ENCODE measurements at places on chromosomes 4 and X. TPM values are rescaled to one million over a fixed set of nuclear protein-coding genes. Genes with fewer than 3 reads are reported as not detected.

The ADH1B gene
- total RNA-seq = 301 TPM

The ADH6 gene
- not detected for total RNA-seq

GRCh38 chr4:120071192-120071795 lies 4.6 kb upstream of the MAD2L1 start:
- no peak overlapping the region for H3K27ac ChIP-seq
- peaks cover 14% of the 10 kb centered on the region for H3K4me1 ChIP-seq
- H3K27me3 ChIP-seq = no peaks in the 10 kb centered on the region
- no peak for DNase-seq
- H3K4me3 ChIP-seq = no peak overlapping the region
- H3K36me3 ChIP-seq = no peaks in the 10 kb centered on the region

GRCh38 chr4:112532267-112532666 lies 16.3 kb upstream of the NEUROG2 start:
- H3K4me1 ChIP-seq = no peaks in the 10 kb centered on the region
- DNase-seq = no peak
- H3K4me3 ChIP-seq = no peak overlapping the region
- H3K27ac ChIP-seq = no peak overlapping the region

DNA sequence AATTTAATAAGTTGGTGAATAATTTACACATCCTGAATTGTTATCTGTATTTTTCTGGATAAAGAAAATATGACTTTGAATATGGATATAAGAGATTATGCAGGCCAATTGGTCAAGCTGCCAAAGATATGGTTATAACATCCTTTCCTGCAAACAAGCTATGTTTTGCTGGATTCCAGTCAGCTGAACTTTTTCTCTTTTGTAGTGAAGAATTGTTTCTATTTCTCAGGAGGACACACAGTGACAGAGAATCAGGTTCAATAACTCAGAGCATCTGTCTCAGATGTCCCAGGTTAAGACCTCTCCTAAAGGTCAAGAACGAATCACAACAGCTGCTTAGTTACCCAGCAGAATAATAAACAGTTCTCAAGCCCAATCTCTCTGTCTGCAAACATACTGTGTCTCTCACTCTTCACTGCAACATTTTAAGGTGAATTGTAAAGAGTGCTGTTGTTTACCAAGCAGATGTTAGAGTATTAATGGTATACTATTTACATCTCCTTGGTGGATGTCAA lies 189.5 kb upstream of the ANKRD50 start:
- H3K4me1 ChIP-seq = peaks cover 11% of the 10 kb centered on the region
- no peaks in the 10 kb centered on the region for H3K36me3 ChIP-seq
- no peaks in the 10 kb centered on the region for H3K27me3 ChIP-seq
- H3K27ac ChIP-seq = no peak overlapping the region
- DNase-seq = no peak

- no peak overlapping the region for H3K27ac ChIP-seq
- H3K4me1 ChIP-seq = no peaks in the 10 kb centered on the region
- H3K36me3 ChIP-seq = no peaks in the 10 kb centered on the region
- H3K27me3 ChIP-seq = no peaks in the 10 kb centered on the region
- no peak for DNase-seq
Measured at GRCh38 chrX:15401378-15401777, 17.2 kb upstream of the VEGFD start.

DNA sequence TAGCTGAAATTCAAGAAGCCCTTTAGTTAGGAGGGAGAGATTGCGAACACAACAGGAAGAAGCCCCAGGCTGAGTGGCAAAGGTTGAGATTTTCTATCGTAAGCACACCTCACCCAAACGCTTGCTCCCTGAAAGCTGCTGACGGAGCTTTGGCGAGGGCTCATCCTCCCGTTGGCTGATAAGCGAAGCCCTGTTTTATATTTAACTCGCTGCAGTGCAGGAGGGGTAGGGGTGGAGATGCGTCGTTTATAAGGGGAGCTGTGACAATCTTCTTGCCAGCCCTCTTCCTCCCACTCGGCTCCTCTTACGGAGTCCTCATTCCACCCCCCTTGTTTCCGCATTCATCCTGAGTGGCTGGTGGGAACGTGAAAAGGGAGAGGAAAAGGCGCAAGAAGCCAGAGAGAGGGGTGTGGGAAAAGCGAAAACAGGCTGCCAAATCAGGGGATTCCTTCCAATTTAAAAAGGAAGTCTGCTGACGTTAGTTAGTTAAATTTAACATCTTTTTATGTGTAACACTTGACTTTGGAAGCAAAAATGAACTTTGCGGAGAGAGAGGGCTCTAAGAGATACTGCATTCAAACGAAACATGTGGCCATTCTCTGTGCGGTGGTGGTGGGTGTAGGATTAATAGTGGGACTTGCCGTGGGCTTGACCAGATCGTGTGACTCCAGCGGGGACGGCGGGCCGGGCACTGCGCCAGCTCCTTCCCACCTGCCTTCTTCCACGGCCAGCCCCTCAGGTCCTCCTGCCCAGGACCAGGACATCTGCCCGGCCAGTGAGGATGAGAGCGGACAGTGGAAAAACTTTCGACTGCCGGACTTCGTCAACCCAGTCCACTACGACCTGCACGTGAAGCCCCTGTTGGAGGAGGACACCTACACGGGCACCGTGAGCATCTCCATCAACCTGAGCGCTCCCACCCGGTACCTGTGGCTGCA lies at the start of gene ENPEP:
ENPEP (plus strand) TSS at position 275 of the 938 bp plus-strand sequence; CDS start at position 535, 260 bp downstream.
- peak within 1 kb of the TSS; percentile 47 for H3K4me3 ChIP-seq
- peaks cover 7% of the 10 kb centered on the region for H3K4me1 ChIP-seq
- no peak for DNase-seq
- no peaks in the 10 kb centered on the region for H3K27me3 ChIP-seq
- no peaks in the 10 kb centered on the region for H3K36me3 ChIP-seq

DNA sequence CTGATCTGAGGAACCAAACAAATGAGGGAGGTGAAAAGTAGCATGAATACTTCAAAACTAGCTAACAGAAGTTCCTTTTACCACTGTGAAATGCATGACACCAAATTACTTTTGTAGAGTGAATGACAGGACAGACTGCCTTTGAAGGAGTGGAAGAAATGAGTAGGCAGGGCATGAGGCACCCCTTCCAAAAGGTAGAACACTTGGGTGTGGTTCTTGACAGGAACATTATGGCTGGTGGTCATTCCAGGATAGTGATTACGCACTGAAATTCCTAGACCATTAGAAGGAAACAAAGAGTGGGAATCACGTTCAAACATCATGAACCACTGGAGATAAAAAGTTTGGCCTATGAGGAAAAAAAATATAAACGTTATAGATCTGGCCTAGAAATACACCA lies 4.9 kb downstream of the HUWE1 start:
- no peak for DNase-seq
- H3K4me1 ChIP-seq = peaks cover 6% of the 10 kb centered on the region
- no peak overlapping the region for H3K4me3 ChIP-seq
- no peaks in the 10 kb centered on the region for H3K36me3 ChIP-seq
- no peak overlapping the region for H3K27ac ChIP-seq

GRCh38 chrX:10157032-10157341 lies 212 bp downstream of the CLCN4 start:
- peak overlapping the region; percentile 22 for H3K4me3 ChIP-seq
- peaks cover 5% of the 10 kb centered on the region for H3K4me1 ChIP-seq
- no peaks in the 10 kb centered on the region for H3K27me3 ChIP-seq
- peak overlapping the region; percentile 63 for H3K27ac ChIP-seq
- H3K36me3 ChIP-seq = no peaks in the 10 kb centered on the region
- no peak for DNase-seq

GRCh38 chr4:69896530-69897116 lies 34.2 kb upstream of the CSN1S1 start:
- H3K4me3 ChIP-seq = no peak overlapping the region
- no peaks in the 10 kb centered on the region for H3K4me1 ChIP-seq
- no peak overlapping the region for H3K27ac ChIP-seq
- no peak for DNase-seq

GRCh38 chr4:145694929-145695328 lies 15.0 kb downstream of the C4orf51 start:
- H3K4me3 ChIP-seq = no peak overlapping the region
- no peaks in the 10 kb centered on the region for H3K27me3 ChIP-seq
- no peaks in the 10 kb centered on the region for H3K4me1 ChIP-seq
- no peak overlapping the region for H3K27ac ChIP-seq
- no peaks in the 10 kb centered on the region for H3K36me3 ChIP-seq
- no peak for DNase-seq

DNA sequence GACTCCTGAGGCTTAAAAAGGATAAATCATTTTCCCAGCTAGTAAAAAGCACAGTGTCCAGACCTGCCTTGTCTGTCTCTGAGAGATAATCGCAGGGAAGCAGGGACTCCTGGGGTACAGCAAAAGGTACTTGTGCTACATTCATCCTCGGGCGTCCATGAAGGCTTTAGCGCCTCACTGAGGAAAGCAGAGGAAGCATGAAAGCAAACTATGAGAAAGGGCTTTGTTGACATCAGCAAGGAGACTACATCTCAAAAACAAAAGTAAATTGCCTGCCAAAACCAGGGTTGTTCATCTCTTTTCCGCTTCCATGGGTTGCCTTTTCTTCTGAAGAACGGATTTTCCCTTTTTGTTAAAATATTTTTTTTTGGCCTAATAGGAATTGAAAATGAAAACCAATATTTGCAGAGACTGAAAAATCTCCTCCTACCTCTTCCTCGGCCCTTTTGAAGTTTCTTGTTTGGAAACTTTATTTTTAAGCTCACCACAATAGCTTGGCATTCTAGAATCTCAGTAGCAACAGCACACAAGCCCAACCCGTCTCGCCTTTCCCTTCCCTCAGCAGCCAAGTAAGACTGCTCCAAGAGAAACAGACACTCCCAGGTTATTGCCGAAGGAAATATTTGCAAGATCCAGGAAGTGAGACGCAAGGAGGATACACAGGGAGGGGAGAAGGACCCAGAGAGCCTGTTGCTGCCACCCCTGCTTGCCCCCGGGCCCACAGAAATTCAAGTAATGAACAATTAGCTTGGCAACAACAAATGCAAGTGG lies 148.3 kb upstream of the DGKK start:
- no peaks in the 10 kb centered on the region for H3K4me1 ChIP-seq
- H3K36me3 ChIP-seq = no peaks in the 10 kb centered on the region
- H3K4me3 ChIP-seq = no peak overlapping the region

DNA sequence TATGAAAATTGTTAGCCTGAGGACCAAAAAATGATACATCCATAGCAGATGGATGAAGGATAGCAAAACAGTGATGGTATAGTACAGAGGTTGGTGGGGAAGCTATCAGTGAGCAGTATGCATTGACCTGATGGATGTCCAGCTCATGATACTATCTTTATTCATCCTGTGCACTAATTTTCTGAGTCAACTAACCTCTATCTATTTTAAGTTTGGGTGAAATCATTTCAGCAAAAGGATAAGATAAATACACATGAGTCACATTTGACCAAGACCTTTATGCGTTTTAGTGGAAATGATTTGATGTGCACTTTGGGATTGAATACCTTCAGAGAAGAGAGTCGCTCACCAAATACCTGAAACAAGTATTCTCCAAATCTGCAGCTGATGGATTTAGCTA lies 351.0 kb upstream of the NR3C2 start:
- H3K27ac ChIP-seq = no peak overlapping the region
- H3K4me1 ChIP-seq = peaks cover 1% of the 10 kb centered on the region
- H3K4me3 ChIP-seq = no peak overlapping the region
- H3K36me3 ChIP-seq = no peaks in the 10 kb centered on the region
- DNase-seq = no peak

DNA sequence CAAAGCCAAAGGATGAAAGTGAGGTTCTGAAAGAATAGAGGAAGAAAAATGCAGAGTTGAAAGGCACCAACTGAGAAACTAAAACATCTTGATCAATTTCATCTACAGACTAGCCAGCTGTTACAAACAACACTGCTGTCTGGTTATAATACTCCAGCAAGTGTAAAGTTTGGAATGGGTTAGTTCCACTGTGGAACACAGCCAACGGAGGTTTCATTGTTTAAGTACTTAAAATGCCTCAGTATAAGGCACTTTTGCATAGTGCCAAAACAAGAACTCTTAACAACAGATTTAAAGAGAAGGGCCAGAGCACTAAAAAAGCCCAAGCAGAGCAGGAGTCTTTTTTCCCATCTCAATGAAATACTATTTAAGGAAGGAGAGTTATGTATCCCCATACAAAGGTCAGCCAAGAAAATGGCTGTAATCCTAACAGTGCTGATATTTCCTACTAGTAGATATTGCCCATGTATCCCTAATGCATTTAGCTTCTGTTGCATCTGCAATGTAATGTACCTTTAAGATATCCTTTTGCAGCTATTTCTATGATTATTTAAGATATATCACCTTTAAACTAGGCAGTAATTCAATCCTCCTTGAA lies 16.5 kb downstream of the ACSL4 start:
- peaks cover 29% of the 10 kb centered on the region for H3K4me1 ChIP-seq
- no peaks in the 10 kb centered on the region for H3K36me3 ChIP-seq
- no peak overlapping the region for H3K27ac ChIP-seq
- no peak overlapping the region for H3K4me3 ChIP-seq
- DNase-seq = no peak
- no peaks in the 10 kb centered on the region for H3K27me3 ChIP-seq

DNA sequence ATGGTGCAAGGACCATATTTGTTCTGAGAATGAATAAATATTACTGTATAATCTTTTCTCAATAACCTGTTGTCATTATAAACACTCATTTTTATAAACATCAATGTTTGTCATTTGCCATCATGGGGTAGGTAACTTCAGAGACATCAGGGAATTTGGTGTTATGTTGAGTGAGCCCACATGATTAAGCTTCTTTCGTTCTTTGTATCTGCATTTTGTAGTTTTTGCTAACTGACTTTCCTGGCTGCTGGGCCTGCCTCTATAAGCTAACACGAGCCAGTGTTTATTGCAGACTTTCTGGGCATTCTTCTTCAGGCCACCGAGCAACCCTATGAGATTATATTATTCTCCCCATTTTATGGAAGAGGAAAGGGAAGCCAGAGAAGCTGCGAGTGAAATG lies 48.8 kb upstream of the MTMR1 start:
- DNase-seq = no peak
- peaks cover 6% of the 10 kb centered on the region for H3K4me1 ChIP-seq
- no peak overlapping the region for H3K4me3 ChIP-seq
- peaks cover 30% of the 10 kb centered on the region for H3K36me3 ChIP-seq

DNA sequence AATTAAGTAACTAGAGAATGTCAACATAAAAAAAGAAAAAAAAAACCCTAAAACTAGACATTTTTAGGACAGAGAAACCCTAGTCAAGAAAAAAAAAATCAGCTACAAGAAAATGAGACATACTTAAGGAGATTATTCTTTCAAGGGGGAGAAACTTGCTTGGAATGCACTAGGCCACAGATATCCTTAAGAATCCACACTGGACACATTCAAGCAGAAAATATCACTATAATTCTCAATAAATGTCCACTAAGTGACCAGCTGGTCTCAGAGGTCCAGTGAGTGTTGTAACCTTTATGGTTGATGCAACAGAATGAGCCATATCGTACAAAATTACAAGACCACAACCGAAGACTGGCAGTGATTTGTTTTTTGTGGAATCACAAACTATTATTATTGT lies 15.6 kb upstream of the IBSP start:
- H3K36me3 ChIP-seq = no peaks in the 10 kb centered on the region
- H3K4me1 ChIP-seq = no peaks in the 10 kb centered on the region
- H3K4me3 ChIP-seq = no peak overlapping the region
- H3K27me3 ChIP-seq = no peaks in the 10 kb centered on the region

- H3K27me3 ChIP-seq = no peaks in the 10 kb centered on the region
- H3K4me1 ChIP-seq = peaks cover 4% of the 10 kb centered on the region
- no peaks in the 10 kb centered on the region for H3K36me3 ChIP-seq
- peak overlapping the region; percentile 76 for H3K27ac ChIP-seq
- H3K4me3 ChIP-seq = no peak overlapping the region
Measured at GRCh38 chrX:108285356-108285755, 152.9 kb downstream of the COL4A6 start.

Measured in esophagus muscularis mucosa (tissue), 4 donors.